ENCODE measurements at places on chromosomes 4 and X.

DNA sequence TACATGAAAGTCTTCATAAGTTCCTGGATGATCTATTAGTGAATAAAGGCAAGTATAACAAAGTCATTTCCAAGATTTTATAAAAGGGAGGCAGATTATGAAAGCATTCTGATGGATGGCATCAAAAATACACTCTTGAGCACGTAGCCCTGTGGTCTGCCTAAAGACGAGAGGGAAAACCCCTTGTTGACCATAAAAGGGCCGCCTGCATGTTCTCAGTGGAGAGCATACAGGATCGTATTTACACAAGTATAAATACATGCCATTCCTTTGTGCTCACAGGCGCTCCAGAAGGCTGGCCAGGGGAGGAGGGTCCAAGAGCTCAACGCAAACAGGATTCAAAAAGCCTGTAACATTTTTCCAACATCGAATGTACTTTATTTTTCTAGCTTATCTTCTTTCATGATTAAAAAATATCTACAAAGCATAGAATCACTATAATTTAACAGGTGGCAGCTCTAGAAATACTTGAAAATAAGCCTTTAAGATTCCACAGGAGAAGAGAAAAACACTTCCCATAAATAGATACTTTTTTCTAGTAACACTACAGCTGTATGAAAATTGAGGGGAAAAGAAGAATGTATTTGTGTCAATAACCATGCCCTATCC is 29.6 kb downstream of the PDGFC start:
- DNase-seq: no peak

GRCh38 chr4:2818351-2818939 is 25.2 kb upstream of the ADD1 start:
- no peak for DNase-seq

DNA sequence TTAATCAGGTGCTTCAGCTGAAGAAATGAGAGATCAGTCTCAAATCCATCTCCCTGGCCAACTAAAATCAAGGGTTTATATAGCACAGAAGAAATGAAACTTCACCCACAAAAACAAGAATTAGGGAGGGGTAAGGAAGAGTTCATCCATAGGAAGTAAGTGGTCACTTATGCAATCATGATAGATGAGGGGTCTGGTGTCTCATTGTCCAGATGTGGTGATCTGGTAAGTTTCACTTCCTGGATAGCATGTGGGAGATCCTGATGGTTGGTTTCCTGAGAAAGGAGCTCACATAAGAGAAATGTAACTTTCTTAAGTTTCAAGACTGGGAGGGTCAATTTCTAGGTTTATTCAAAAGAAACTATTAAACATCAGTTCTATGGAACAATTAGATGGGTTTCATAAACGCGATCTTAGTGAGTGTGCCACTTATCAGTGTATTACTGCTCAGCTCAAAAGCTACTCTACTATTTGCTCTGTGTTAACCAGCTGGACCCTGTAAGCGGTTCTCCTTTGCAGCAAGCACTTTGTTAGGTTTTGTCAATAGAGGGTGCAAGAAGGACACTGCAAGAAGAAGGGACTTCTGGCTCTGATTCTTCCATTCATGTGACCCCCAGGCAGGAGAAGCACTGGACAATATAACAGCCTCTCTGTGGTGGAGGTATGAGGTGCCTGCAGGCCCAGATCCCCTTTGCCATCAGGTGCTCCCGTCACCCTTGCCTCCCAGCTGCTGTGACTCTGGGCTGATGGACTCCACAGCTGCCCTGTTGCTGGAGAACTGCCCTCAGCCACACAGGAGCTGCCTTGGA is 35.4 kb upstream of the HPSE start:
- no peak for DNase-seq

GRCh38 chr4:79833857-79834256 is 239.2 kb downstream of the ANTXR2 start:
- DNase-seq: no peak

GRCh38 chr4:168766604-168767316 is 243.3 kb downstream of the CBR4 start:
- no peak for DNase-seq

- no peak for DNase-seq
Measured at GRCh38 chr4:10203851-10204250, 87.3 kb upstream of the WDR1 start.

DNA sequence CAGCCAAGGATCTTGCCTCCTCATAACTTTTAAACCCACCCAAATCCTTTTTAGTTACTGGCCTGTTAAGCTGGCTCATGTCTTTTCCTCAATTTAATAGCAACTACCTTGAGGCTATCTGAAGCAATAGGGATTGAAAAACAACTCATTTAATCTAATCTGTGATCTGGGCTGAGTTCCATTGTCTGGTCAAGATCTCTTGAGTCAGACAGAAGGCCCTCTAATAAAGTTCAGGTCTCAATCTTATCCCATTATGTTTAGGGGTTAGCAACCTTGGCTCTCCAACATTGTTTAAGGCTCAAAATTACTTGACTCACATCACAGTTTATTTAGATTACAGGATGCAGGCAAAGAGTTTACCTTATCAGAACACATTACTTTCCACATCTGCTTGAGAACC is 436.1 kb downstream of the ANKRD50 start:
- DNase-seq: no peak

DNA sequence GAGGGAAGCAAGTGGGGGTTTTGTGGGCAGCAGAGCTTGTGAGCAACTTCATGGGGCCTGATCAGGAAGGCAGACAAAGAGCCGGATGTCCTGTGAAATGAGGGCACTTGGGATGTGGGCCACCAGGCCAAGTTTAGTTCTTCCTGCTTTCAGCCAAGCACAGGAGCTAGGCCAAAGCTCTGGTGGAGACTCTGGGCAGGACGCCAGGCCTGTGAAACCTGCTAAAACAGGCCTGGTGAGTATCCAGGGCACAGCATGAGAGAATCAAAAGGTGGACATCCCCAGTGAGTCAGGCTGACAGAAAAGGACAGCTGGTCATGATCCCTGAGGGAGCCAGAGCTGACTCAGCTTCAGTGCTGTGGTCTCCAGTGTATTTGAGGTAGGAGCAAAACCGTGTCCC is 95.7 kb downstream of the NPNT start:
- DNase-seq: no peak

- no peak for DNase-seq
Measured at GRCh38 chr4:145213245-145213644, 32.9 kb upstream of the OTUD4 start.

DNA sequence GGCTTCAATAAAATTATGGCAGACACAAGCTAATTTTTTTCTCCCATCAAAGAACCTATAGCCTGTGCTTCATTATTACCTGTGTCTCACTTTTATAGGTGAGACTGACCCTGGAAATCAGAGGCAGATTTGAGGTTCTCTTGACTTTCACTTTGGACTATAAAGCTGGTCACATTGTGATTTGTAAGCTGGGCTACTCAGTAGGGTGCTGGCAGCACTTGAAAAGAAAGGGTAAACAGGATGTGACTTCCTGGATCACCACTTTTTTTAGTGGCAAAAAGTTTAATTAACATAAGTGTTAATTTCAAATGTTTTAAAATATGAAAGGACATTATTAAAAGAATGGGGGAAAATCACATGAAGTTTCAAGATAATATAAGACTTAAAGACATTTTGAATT is 50.6 kb upstream of the GATB start:
- DNase-seq: no peak

- DNase-seq: no peak
Measured at GRCh38 chr4:5760936-5761480, 50.0 kb downstream of the EVC start.

GRCh38 chrX:110450050-110450449 is 91.4 kb downstream of the RTL9 start:
- peak; percentile 3 for DNase-seq

DNA sequence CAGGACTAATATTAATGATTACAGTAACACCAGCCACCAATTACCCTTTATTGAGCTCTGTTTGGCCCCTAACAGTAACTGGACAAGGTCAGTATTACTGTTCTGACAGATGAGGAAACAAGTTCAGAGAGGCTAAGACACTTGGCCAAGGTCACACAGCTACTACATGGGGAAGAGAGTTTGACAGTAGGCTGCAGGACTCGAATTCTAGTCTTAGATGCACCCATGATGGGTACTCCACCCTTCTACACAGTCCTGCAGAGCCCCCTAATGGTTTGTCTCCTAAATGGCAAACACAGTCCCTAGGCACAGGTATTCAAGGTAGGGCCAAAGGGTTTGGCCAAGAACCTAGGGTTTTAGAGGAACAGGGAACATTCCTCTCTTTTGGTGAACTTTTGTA is 93.9 kb downstream of the NSUN7 start:
- no peak for DNase-seq

- no peak for DNase-seq
Measured at GRCh38 chr4:104217526-104217925, 277.2 kb downstream of the CXXC4 start.

DNA sequence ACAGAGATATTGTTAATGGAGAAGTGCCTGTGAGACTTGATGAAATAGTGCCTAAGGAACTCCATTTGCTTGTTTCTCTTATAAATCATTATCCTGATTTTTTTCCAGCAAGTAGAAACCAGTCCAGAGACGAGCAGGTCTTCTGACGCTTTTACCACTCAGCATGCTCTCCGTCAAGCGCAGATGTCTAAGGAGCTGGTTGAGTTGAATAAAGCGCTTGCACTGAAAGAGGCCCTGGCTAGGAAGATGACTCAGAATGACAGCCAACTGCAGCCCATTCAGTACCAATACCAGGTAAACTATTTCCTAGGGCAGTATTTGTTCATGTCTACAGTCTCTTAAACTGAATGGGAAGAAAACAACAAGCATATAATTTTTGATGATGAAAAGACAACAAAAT is 63.6 kb downstream of the KIF4A start:
- no peak for DNase-seq

- DNase-seq: no peak
Measured at GRCh38 chr4:124035364-124036041, 638.9 kb downstream of the SPRY1 start.

GRCh38 chrX:149074398-149074797 is 430.7 kb downstream of the IDS start:
- DNase-seq: no peak
